ENCODE measurements at places on chromosomes 2 and 18.

DNA sequence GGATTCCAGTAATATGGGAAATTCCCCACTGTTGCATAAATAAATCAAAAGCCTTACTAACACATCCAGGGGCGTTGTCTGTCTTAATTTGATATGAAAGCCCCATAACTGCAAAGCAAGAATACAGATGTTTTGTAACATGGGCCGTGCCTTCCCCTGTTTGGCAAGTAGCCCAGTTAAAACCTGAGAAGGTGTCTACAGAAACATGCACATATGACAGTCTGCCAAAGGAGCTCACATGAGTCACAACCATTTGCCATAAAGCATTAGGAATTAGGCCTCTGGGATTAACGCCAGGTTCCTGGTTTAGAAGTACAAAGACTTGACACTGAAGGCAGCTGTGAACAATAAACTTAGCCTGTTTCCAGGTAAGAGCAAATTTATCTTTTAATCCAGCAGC lies 43.1 kb upstream of the LONRF2 start:
- ATAC-seq: no peak

DNA sequence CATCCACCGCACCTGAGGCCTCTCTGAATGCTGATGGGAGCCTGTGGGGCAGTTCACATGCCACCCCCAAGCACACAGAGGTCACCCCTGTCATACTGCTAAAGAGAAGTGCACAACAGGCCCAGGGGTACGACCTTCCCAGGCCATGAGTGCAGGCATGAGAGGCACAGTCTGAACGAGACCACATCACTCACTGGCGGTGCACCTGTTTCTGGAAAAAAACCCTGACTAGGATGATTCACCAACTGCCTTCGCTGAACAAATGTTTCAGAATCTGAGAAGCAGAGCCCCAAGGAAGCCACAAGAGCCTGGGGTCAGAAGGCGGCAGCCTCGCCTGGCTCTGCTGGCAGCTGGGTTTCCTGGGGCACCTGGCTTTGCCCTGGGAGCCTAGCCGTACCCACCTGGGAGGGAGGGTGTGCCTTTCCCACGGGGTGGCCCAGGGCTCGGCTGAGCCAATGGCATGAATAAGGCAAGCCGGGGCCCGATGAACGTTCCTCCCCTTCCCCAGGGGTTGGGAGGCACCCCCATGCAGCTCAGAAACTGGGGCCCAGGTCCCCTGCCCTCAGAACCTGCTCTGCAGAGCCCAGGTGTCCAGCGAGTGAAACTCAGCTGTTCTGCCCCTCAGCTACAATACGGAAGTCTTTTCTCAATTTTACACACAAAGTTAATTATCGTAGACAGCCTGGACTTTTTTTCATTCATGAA lies 73.8 kb downstream of the HDAC4 start:
- ATAC-seq: no peak

DNA sequence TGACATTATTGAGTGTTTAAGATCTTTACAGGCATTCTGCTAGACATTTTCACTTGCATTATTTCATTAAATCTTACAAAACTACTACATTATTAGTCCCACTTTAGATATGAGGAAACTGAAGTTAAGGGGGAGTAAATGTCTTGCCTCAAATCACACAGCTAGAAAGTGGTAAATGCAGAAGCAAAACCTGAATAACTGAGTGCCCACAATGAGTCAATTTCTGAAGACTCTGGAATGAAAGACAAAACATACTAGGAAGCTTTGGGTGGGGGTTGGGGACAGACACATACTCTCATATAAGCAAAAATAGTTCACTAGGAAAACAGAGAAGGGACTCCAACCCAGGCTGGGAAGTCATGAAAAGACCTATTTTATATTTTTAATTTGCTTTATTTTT lies 214.4 kb upstream of the LRATD1 start:
- ATAC-seq: no peak

DNA sequence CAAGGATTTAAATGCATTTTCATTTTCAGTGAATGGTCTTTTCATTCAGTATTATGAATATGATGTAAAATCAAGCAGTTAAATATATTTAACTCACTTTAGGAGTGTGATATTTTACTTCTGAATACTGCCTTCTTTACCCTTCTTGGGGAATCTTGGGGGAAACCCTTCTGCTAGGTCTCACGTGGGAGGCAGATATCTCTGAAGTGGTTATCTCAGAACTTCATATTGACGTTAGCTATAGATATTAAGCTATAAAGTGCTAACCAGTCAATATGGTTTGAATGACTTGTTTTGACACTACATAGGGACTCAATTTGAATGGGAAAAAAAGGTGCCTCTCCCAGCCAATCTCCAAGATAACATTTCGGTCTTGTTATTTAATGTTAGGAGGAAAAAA lies 9.8 kb downstream of the REL start:
- ATAC-seq: no peak

DNA sequence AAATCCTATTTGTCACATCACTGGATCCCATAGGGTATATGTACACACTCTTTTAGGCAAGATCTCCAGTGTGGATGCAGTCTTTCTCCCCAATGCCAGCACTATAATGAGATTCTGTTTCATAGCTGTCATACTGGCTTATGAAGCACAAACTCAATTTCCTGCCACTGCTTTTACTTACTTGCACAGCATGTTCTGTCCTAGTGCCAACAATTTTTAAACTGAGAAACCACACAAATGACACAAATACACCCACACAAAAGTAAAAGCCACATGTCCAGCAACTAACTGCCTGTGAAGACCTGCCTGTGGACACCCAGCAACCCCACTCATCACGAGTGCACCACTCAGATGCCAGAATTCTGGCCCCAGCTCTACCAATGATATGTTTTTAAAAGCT lies 29.6 kb upstream of the RNU4ATAC start:
- ATAC-seq: no peak

DNA sequence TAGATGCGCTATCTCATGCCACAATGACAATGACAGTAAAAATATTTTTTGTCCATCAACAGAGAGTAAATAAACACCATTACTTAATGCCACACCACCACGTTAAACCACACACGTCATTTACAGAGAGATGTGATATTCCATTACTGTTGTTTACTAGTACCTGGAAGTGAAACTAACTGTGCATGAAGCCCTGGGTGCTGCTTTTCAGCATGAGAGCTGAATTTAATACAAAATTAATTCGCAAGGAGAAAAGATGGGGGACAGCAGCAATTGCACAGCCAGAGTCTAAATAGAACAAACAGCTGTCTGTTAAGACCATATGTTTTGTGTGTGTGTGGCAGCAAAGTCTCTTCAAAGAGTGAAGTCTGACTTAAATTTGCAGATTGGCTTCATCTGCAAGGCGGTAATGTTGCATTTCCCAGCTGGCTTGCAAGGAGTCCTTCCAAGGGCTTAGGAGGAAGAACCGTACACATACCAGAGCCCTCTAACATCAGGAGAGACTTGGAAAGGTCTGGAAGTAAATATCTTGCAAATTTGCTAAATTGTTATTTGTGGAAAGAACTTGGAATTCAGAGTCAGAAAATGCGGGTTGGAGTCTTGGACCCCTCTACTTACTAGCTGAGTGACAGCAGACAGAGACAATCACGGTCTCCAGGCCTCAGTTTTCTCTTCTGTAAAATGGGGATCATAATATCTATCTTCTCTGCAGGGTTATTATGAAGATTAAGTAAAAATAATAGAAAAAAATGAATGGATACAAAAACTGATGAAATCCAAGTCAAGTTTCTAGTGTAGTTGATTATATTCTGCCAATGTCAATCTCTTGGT lies 127.6 kb downstream of the ALPK2 start:
- ATAC-seq: no peak

- ATAC-seq: no peak
Measured at GRCh38 chr2:10824191-10824590, 11.6 kb upstream of the PDIA6 start.

- ATAC-seq: no peak
Measured at GRCh38 chr2:74461187-74462053, 3.2 kb downstream of the WBP1 start.

DNA sequence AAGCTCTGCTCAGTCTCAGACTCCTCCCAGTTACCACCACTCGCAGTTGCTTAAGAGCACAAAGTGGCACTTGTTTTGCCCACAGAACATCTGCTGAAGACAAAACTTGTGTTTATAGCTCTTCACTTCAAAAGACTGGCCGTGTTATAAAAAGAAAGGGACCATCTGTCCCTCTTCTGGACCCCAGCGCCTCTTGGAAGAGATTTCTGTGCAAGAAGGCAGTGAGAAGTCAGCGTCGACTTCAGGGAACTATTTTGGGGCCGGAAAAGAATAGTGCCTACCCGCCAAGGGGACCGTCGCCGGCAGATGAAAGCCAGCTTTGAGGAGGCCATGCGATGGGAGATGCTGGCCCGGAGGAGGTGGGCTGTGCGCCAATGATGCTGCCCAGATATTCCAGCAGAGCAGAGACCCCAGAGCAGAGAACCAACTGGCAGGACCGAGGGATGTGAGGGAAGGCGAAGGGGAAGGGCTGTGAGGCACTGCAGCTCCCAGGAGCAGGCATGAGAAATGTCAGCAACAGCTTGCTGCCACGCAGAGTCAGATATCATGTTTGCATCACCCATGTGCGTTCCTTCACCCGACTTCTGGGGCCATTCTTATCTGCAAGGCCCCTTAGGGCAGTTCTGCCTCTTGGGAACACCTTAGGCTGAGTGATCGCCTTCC lies 270.9 kb downstream of the ATAD2B start:
- ATAC-seq: no peak

- ATAC-seq: no peak
Measured at GRCh38 chr2:240451108-240451611, 15.7 kb downstream of the GPC1 start.

GRCh38 chr2:163682695-163683094 lies 53.1 kb downstream of the FIGN start:
- no peak for ATAC-seq

- ATAC-seq: no peak
Measured at GRCh38 chr2:238649936-238650518, 197.9 kb upstream of the TWIST2 start.

DNA sequence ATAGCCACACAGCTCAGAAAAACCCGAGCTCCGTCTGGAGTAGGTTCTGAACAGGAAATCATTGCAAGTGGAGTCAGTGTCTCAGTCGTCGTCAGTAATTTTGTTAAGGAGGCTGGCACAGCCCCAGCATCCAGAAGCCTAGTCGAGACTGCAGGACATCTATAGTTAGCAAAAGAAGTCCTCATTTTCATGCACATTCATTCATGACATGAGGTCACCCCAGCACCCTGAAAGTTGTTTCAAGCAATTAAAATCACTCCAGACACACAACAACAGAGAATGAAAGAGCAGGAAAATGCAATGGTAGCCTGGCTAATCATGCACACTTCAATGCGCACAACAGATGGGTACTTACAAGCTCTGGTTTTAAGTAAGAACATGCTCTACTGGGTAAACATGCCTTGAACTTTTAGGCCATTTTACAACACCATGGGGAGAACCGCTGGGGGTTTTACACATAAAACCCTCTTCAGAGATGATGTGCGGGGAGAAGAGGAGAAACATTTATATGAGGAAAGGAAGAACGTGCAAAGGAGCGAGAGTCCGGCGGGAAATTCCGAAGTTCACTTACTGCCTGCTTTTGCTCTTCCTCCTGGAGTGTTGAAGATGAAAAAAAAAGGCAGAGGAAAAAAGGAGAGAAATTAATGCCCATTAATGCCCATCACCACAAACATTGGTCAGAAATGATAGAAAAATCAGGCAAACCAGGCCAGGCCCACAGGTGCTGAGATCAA lies 77.4 kb upstream of the DNMT3A start:
- no peak for ATAC-seq

- no peak for ATAC-seq
Measured at GRCh38 chr2:16948053-16948452, 282.4 kb upstream of the CYRIA start.

DNA sequence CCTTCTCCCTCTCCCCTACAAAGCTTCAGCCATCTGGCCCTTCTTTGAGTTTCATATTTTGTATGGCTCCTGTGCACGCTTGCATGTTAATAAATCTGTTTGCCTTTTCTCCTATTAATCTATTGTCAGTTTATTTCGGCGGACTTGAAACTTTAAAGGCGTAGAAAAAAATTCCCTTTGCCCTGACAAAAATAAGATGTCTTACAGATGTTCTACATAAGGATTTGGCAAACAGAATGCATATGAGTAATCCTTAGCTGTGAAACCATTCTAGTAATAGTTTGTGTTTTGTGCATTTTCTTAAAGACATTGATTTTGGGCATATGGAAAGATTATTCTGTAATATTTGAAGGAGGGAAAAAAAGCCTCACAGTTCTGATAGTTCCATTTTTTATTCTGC lies 15.0 kb upstream of the BMPR2 start:
- ATAC-seq: no peak

GRCh38 chr2:156004459-156004858 lies 328.1 kb downstream of the NR4A2 start:
- no peak for ATAC-seq

- ATAC-seq: no peak
Measured at GRCh38 chr2:168079236-168079635, 168.2 kb downstream of the STK39 start.

DNA sequence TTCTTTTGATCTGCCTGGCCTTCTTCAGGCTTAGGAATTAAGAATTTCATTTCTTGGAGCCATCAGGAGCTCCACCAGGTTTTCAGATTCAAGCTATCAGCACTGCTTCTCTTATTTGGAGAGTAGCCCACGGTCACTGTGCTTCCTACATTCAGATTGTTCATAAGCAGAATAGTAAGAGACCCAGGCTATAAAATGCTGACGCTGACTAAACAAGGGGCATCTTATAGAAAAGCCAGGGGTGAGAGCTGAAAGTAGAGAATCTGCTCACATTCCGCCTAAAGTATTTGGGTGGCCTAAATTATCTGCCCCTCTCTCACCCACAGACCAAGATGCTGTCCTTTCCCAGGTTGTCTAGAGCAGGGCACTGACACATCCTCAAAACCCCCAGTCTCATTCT lies 120.3 kb upstream of the SULT1C3 start:
- no peak for ATAC-seq

DNA sequence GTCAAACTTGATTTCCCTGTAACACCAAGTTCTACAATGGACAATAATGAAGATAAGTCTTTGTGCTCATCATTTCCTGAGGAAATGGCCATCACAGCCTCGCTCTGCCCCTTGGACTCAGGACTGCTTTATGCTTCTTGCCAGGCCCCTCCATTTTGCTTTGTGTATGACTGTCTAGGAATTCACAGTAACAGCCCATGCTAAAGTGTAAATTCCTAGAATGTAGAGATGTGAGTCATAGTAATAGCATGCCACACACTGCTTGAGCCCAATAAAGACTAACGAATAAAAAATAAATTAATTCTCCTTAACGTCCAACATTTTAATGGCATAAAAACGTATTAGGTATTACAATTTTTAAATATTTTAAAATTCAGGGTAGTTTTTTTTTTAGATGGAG lies 226.5 kb downstream of the PID1 start:
- no peak for ATAC-seq

- ATAC-seq: no peak
Measured at GRCh38 chr2:5175231-5175630, 517.0 kb upstream of the SOX11 start.

DNA sequence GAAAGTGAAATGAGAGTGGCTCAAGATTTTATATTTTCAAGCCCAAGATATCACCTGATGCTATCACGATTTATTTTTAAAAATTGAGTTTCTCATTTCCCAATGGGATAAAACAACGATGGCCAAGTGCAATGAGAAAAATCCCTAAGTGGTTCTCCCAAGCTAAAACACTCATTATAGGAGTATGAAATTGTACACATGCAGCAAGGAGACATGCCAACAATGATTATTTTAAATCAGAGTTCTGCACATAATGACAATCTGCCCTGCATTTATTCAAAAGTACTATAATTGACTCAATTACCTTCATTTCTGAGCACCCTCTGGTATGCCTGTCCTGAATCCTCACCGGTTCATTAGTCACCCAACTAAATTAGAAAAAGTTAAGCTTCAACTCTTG lies 12.7 kb downstream of the CYTIP start:
- no peak for ATAC-seq

- ATAC-seq: no peak
Measured at GRCh38 chr2:135709992-135710391, 31.7 kb upstream of the UBXN4 start.
